Activated CD4-positive, CD25-positive, alpha-beta regulatory T cell (primary cell): ENCODE measurements at places on chromosomes 5 and 9.

DNA sequence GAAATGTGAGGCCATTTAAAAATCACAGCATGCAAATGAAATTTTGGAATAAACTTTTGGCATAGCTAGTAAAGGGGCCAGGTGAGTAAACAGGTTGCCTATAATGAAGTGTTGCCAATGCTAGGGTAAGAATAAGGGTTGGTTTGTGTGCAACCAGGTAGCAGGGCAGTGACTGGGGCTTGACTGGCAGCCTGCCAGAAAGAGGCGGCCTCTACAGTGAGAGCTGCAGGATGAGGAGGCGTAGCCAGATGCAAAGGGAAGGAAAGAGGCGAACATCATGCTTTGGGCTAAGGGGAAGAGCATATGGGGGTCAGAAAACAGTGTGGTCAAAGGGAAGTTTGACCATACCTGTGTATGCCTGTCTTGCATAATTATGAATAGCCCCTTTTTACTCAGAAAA is 70.6 kb downstream of the MAST4 start:
- DNase-seq: no peak

- no peak for DNase-seq
Measured at GRCh38 chr5:2557435-2557834, 194.0 kb downstream of the IRX2 start.

GRCh38 chr5:175098301-175098700 is 345.7 kb downstream of the DRD1 start:
- DNase-seq: no peak

- no peak for DNase-seq
Measured at GRCh38 chr5:126631920-126632319, 31.2 kb downstream of the PHAX start.

- no peak for DNase-seq
Measured at GRCh38 chr9:75869236-75869635, 21.2 kb upstream of the PCSK5 start.

- DNase-seq: no peak
Measured at GRCh38 chr5:106521701-106522100, 1149.0 kb downstream of the EFNA5 start.

GRCh38 chr9:7854763-7855162 is 55.2 kb upstream of the DMAC1 start:
- no peak for DNase-seq

- DNase-seq: no peak
Measured at GRCh38 chr9:114005371-114006154, 72.5 kb downstream of the AMBP start.

GRCh38 chr5:154868702-154869101 is 10.3 kb downstream of the CNOT8 start:
- DNase-seq: no peak

DNA sequence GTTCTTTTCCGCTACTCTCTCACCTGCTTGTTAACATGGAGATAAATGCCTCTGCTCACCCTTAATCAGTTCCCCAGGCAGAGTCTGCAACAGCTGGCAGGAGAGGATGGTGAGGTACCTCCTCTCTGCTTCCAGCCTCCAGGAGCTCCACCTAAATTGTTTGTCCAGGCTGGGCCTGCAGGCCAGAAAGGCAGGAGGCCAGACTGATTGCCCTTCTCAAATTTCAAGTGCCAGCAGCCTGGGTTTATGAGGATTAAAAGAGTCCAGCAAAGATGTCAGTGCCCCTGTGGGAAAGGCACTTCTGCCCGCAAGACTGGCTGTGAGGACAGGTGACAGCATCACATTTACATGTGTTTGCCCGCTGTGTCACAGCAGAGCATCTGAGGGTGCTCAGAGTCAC is 19.8 kb downstream of the CORO2A start:
- DNase-seq: no peak

- no peak for DNase-seq
Measured at GRCh38 chr9:6907772-6908381, 150.1 kb downstream of the KDM4C start.

DNA sequence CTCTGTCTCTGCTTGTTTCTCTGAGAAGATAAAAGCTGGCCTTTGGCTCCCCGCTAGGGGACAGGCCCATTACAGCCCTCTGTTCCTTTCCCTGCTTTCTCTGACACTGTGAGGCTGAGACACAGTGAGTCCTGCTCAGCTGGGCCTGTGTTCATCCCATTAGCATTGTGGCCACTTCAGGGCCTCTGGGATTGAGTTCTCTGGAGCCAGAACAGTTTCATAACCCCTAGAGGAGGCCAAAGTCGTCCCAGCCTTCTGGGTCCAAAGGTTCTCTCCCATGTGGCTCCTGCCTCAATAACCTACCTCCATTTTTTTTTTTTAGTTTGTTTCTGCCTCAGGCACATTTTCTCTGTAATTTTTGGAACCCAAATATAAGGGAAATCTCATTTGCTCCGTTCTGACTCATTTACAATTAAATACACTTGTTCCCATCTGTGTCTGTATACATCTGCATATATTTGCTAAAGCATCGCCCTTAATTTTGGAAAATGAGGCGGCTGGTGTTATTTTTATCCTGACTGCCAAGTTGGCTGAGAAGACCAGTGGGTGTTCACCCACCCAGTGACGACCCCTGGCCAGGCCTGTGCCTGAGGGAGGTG is 27.3 kb upstream of the CTNNA1 start:
- DNase-seq: no peak

- no peak for DNase-seq
Measured at GRCh38 chr9:87667164-87667738, 58.7 kb upstream of the CTSL start.
